CD4-positive, alpha-beta T cell treated with Interleukin-21 for 1 hour (primary cell): ENCODE measurements at places on chromosomes 2 and 18.
A peak's percentile ranks its signal among the peaks of the same experiment; 100 is the strongest.

DNA sequence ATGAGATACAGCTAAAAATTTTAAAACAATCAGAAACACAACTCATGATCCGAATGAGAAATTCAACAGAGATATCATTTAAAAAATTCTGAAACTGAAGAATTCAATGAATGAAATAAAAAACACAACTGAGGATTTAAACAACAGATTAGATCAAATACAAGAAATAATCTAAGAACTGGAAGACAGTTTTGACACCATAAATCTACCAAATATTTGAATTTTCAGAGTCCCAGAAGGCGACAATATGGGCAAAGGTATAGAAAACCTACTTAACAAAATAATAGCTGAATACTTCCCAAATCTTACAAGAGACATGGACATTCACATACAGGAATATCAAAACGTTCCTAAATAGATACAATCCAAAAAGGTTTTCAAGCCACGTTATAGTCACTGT is 221.9 kb downstream of the OTX1 start:
- DNase-seq: no peak

DNA sequence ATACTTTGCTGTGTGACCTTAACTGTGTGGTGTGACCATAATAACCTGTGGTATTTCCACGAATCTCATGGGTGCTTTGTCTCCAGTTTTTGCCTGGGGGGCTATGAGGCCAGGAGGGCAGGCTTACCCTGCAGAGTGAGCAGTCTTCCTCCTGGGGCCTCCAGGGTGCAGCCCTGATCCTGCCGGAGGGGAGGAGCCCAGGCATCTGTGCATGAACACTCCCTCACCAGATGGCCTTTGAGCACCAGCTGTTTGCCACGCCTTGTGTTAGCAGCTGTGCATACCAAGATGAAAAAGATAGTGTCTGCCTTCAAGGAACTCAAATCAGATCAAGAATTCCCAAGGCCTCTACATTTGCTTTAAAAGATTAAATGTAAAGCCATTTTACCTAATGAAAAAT is 75.0 kb upstream of the RBM44 start:
- DNase-seq: peak; percentile 28

DNA sequence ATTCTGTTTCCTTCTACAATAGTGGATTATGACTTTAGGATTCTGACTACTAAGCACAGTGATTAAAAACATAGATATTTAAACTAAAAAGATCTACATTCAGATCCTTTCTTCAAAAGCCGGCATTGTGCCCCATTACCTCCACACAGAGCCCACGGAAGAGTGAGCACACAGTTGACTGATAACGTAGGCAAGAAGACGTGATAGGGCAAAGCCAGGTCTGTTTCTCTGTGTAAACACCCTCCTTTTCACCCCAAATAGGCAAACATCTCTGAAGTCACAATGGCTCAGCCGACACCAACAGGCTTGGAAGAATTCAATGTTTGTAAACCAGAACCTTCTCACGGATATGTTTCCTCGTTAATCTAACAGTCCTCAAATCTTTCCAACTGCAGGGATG is 302.9 kb downstream of the CMPK2 start:
- DNase-seq: no peak

- DNase-seq: no peak
These were observed 27.3 kb upstream of the C2orf66 start for GRCh38 chr2:196836440-196836839.

DNA sequence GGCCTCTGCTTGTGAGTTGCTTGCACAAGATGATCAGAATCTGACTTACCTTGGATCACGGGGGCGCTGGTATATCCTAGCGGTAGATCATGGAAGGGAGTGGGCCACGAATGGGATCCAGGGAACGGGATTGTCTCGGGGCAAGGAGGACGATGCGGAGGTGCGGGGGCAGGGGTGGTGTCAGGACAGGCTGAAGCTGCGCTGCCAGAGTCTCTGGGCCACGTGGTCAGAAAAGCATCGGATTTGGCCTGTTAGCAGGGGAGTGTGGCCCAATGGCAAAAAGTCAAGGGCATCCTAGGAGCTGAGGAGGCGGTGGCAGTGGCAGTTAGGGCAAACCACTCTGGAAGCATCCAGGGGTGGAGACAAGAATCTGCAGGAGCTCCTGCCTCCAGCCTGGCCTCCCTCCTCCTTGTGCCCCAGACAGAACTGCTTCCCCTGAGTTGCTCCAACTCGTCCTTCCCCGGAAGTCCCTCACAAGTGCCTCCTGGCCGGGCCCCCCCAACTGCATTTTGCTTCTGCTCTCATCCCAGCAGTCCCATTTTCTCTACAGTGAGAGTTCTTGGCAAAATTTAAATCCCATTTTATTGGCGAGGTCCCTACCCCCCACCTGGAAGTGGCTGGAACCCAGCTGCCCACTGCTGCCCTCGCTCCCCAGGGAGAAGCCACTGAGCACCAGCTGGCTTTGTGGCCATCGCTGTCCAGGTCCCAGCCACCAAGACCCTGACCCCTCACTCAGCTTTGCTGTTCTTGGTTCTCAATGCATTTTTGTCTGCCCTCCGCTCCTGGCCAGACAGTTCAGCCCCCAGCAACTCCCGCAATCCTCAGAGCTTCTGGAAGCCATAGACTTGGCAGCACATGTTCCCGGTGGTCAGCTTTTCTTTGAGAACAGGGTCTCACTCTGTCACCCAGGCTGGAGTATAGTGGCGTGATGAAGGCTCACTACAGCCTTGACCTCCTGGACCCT is 5.6 kb upstream of the CCDC74B start:
- no peak for DNase-seq

GRCh38 chr2:189159717-189160116 is 19.8 kb downstream of the COL5A2 start:
- DNase-seq: no peak

GRCh38 chr2:239136203-239136602 is 264.6 kb downstream of the HDAC4 start:
- no peak for DNase-seq

DNA sequence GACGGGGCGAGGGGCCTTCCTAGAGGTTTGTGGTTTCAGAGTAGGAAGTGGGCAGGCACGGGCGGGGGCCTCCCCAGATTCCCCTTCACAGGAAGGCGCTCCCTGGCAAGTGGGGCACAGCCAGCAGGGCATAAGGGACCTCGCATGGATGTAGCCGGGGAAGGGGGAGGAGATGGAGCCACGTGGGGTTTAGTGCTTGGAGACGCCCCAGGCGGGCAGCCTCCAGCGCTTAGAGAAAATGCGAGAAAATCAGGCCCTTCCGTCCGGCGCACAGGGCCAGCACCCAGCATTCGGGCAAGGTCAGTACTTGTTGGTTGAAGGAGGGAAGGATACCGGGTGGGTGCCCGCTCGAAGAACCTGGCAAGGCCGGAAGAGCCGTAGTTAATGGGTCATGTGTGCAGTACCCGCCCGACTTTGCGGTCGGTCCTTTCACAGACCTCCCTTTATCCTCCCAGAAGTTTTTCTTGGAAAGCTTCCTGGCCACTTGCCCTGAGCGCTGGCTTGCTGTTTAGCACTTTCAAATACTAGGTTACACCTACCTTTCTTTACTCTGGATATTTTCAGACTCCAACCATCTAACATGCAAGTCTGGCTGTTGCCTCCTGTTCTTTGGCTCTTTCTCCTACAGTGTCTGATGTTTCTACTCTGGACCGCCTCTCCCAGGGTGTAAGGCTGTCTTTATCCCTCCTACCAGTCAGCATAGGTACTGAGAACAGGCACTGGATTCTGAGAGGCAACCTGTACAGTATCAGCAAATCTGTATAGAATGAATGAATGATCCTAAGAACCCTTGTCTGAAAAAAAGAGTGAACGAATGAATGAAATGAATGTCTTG is 78.1 kb downstream of the CIB4 start:
- DNase-seq: no peak

- DNase-seq: no peak
These were observed 762 bp upstream of the SPOPL start for GRCh38 chr2:138500592-138501424.

- no peak for DNase-seq
These were observed 32.0 kb downstream of the YPEL5 start for GRCh38 chr2:30178618-30179434.

DNA sequence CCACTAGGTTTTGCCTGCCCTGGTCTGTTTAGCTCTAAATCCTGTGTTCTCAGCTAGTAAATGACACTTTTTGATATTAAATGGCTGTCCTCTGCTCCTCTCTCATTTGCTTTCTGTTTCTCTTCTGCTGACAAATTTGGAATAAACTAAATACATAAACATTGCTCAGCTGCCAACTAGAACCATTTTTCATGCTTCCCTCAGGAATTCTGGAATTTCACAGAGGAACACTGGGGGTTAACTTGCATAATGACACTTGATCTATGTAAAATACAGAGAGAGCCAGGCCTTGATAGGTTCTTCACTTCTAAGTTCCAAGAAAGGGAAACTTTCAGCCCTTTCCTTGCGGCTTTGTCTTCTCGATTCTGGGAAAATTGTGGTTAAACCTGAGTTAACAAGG is 450.6 kb upstream of the ST6GAL2 start:
- no peak for DNase-seq

- no peak for DNase-seq
These were observed 524.5 kb upstream of the MEX3C start for GRCh38 chr18:51721996-51722395.

GRCh38 chr2:43538034-43538670 is 57.7 kb downstream of the THADA start:
- no peak for DNase-seq

- DNase-seq: no peak
These were observed 57.3 kb downstream of the IRS1 start for GRCh38 chr2:226742347-226742746.

- no peak for DNase-seq
These were observed 1.8 kb upstream of the WIPF1 start for GRCh38 chr2:174599310-174599921.

DNA sequence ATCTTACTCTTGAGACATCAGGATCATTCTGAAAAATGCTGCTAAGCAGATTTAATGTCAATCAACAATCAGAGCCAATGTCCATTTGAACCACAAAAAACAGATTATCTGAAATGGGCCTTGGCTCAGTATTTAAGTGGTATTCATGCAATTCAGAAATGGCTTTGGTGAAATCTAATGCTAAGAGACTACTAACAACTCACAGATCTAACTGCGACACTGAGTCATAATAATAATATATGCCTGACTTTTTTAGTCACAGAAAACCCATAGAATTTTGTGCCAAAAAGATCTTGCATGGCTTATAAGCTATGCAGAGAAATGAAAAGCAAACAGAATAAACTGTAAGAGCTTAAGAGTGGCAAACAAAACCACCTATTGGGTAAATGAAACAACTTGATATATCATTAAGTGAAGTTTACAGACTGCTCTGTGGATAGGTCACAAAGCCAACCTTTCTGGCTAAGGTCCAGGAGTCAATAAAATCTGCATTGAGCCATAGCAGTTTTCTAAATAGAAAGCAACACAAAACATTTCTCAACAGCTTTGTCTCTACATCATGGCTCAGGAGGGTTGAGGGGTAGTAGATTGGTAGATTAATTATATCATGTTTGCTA is 234.3 kb downstream of the LRATD1 start:
- DNase-seq: no peak

DNA sequence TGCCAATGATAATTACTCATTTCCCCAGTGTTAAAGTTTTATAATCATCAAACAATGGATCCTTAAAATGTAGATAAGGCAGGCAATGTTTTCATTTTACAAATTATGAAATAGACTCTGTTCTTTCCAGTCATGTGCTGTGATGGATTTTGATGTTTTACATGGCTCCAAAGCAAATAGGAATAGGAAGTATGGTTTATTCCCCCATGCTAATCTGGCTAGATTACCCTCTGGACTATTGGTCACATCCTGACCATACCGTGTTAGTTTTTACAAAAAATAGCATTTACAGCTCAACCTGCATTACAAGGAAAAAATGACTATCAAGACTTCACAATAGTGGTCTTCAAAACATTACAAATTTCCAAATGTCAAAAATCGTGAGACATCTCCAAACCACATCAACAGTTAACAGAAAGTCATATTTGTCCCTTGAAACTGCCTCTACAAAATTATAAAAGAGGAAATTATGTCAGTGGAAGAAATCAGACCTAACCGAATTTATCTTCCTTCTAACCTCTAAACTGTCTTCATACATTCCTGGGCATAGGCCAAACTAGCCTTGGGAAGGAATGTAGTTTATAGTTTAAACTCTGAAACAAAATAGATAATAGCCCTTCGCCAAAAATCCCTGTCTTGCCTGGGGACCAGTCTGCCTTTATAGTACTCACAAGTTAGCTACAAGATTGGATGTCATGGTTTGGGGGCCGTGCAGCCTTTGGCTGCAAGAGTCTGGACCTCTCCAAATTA is 1941.2 kb upstream of the CELF4 start:
- DNase-seq: no peak

DNA sequence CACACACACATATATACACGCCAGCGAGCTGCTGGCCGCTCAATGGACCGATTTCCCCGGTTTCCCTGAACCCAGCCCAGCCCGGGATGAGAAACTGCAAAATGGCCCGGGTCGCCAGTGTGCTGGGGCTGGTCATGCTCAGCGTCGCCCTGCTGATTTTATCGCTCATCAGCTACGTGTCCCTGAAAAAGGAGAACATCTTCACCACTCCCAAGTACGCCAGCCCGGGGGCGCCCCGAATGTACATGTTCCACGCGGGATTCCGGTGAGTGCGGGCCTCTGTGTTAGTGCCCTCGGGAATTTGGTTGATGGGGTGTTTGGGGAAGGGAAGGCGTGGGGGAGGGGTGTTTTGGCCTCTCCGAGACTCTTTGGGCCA is 392 bp downstream of the ST8SIA3 start:
- DNase-seq: no peak

DNA sequence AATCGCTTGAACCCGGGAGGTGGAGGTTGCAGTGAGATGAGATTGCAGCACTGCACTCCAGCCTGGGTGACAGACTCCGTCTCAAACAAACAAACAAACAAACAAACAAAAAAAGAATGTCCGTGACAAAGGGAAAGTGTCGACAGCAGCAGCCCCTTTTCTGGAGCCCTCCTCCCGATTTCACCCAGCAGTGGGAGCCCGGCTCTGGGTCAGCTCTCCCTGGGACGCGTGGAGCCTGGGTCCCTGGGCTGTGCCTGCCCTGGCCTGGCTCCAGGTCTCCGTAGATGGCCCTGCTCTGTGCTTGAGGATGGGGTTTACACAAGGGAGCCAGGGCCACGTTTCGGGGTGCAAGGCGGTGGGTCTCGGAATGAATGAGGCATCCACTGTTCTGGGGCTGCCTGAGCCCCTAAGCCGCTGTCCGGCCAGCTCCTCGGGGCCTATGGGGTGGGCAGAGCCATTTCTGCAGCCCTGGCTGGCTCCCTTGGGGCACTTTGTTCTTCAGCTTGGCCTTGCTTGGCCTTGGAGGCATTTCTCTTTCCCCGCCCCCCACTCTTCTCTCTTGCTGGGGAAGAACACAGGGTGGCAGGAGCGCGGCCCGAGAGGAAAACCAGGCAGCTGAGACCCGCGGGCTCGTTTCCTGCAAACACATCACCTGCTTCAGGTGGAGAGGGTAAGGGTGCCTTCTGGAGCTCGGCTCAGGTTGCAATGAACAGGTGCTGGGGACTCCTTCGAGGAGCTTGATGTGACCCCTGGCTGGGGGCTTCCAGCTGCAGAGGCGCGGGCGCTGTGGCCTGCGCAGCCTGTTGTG is 29.1 kb downstream of the RTP5 start:
- no peak for DNase-seq
